Left forelimb (tissue), 1 donor: ENCODE measurements at places on chromosomes 3 and 15.

GRCh38 chr3:100702082-100702979 lies 7.0 kb upstream of the TFG start:
- DNase-seq = no peak

DNA sequence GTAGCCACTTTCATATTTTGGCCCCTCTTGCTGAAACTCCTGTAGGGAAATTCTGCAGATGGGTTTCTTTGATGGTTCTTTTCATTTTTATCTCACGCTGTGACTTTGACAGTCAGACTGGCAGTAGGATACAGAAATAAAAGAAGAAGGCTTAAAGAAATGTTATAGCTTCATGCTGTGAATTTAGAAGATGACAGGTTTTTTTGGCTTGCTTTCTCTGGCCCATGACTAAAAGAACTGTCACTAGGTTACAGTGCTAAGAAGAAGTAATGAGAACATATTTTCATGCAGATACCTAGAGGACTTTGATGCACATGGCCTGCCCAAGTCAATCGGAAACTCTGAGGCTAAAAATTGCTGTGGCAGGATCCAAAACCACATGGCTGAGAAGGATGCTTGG lies 334.5 kb downstream of the EPHA6 start:
- no peak for DNase-seq

DNA sequence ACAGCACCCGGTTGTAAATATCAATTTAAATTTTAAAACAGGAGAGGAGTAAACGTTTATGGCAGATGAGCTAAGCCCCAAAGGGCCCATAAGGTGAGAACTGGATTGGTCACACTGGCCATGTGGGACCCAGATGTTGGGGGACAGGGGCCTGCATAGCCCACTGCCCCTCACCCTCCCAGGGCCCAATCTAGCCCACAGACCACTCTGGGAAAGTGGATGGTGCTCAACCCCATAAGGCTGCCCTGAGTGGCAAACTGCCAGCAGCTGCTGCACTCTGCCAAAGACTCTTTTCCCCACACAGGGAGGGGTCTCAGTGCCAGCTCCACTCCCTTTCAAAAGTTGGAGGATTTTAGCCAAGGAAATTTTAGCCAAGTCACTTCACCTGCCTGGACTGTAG lies 42.5 kb downstream of the CCDC12 start:
- no peak for DNase-seq

DNA sequence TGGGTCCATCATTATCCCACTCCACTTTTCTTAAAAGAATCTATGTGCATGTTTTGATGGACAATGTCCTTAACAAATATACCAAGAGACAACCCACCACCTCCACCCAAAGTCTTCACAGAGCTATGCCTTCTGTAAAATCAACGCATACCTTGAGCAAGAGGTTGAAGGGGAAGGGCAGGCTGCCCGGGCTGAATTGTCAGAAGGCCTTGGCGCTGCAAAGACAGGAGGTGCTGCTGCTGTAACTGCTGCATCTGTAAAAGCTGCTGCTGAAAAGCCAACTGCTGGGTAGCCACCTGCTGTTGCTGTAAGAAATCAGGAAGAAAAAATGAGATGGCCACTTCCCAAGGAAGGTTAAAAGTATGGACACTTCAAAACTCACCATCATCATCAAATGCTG lies 536.7 kb downstream of the FOXP1 start:
- no peak for DNase-seq

GRCh38 chr3:56130036-56130435 lies 338.2 kb downstream of the ERC2 start:
- DNase-seq = no peak

- DNase-seq = no peak
These were observed 28.4 kb downstream of the TMEM40 start for GRCh38 chr3:12730506-12731242.

DNA sequence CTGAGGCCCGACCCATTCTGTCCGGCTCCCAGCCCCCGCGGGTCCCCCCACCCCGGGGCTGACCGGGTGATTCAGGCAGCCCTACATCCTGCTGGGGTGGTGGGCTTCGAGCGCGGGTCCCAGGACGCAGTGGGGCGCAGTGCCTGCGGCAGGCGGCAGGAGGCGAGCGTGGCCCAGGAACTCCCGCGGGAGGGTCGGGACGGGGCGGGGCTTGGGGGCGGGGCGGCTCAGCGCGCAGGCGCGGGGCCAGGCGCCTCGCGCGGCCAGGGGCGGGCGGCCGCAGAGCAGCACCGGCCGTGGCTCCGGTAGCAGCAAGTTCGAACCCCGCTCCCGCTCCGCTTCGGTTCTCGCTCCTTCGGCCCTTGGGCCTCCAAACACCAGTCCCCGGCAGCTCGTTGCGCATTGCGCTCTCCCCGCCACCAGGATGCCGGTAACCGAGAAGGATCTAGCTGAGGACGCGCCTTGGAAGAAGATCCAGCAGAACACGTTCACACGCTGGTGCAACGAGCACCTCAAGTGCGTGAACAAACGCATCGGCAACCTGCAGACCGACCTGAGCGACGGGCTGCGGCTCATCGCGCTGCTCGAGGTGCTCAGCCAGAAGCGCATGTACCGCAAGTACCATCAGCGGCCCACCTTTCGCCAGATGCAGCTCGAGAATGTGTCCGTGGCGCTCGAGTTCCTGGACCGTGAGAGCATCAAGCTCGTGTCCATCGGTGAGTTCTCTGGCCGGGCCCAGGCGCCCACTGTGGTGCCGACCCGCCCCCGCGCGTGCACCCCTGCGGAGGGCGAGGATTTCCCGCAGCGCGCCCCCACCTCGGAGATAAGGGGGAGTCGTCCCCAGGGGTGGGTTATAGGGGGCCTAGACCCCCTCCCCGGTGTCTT lies at the start of gene FLNB:
FLNB (plus strand) TSS at position 282 of the 885 bp plus-strand sequence; CDS start at position 425, 143 bp downstream.
- DNase-seq = peak; percentile 92

DNA sequence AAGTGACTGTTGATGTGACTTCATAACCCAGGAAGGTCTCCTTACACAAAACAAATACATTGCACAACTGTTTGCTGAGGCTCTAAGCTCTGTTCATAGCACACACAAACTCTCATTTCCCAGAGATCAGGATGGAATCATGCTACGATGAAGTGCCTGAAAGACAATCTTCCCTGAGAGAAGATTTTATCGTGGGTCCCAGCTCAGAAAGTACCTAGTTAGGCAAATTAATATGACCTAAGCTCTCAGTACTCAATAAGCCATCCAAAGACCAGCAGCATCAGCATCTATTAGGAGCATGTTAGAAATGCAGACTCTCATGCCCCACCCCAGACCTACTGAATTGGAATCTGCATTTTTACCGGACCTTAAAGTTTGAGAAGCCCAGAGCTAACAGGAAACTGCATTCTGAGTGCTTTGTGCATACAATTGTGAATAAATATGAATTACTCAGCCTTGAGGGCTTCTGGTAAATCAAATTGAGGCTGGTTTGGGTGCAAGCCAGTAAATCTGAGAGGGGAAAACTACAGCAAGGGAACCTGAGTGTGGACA lies 161.5 kb upstream of the C2CD4B start:
- DNase-seq = no peak

DNA sequence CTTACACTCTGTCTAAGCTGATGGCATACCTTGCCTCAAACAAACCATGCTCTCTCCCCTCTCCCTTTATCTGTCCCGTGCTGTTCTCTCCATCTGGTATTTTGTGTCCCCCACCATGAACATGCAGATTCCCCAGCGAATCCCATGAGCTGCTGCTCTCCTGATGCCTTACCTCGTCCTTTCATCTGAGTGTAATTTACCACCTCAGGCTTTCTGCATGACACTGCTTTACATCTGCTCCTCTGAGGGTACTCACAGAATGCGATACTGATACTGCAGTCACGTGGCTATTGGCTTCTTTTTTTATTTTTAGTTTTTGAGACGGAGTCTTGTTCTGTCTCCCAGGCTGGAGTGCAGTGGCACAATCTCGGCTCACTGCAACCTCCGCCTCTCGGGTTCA lies 341.7 kb downstream of the PTPRG start:
- DNase-seq = no peak

GRCh38 chr3:17129556-17129955 lies 244.8 kb downstream of the PLCL2 start:
- DNase-seq = no peak

- DNase-seq = no peak
These were observed 272.7 kb downstream of the OCA2 start for GRCh38 chr15:27826411-27826810.
